Activated CD8-positive, alpha-beta memory T cell treated with anti-CD3 and anti-CD28 coated beads for 4 hours (primary cell): ENCODE measurements at places on chromosomes 2 and 18.

DNA sequence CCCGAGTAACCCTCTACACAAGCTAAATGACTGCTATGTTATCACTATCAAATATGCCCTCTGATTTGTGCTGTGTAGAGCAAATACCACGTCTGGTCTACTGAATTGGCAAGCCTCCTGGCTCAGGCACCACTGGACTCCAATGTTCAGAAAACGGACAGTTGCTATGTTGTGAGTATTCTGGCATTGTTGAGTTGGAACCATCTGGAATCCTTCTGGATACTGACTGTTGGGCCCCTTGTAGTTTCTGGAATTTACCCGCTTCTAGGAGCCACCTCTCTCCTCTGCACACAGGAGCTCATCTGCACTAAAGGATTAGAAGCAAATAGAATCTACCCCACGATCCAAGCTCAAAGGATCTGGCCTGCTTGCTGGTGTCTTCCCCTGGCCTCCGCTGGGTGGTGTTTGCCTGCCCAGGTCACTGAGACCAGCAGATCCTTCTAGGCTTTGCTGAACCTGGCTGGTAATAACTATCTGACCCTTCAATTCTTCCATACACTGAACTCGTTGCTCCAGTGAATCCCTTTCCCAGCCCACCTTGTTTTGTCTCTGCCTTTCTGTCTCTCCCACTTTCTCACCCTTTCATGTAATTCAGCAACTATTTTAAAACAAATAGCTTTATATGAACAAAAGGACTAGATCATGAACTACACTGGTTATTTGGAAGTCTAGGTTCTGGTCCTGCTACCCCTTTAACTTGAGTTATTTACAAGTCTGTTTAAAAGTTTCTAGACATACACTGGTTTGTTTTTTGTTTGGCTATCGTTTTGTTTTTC is 2.1 kb upstream of the HAAO start:
- DNase-seq: no peak

DNA sequence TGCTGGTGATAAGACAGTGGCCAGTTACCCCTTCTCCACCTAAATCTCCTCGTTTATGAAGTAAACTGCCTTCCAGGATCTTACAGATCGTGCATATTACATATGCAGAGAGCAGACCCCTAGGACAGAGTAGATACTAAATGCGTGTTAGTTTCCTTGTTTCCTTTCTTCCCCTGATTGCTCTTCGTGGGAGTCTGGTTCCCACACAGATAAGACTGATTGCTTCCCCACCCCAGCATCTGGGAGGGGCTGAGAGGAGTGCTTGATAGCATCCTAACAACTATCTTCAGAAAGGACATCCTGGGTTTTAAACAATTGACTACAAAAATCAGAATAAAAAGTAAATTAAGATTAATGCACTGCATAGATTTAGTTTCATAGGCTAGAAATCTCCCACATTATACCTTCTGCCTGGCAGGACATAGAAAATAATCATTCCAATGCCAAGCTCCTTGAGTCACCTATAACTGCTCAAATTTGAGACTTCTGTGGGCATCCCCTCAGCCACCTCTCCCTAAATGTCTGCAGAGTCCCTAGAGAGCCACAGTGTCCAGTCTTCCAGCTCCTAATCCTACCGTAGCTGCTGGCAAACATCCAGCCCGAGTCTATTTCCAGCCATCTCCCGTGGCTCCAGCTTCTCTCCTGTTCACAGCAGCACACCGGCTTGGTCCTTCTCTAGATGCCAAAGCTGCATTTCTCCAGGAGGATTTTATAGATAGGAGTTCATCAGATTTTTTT is 128.3 kb downstream of the LRRC30 start:
- no peak for DNase-seq

DNA sequence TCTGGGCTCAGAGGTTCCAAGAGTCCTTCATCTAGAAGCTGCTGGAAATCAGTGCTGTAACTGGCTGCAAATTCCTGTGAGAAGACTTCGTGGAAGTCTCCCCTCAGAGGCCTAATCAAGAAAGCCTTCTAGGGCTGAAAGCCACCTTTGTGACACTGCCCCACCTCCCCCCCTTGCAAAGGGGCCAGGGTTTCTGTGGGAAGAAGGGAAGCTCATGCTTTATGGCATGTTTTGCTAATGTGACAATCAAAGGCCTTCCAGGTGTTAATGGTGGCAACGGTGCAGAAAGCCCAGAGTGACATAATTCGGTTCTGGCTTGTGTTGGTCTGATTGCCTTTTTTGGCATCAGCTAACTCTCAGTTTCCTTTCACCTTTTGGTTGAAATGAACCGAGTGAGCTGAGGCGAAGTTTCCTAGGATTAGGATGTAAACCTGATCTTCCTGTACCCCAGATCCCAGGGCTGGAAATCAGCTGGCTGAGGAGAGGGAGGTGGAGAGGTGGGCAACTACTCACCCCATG is 126.9 kb upstream of the TRIB2 start:
- DNase-seq: no peak

DNA sequence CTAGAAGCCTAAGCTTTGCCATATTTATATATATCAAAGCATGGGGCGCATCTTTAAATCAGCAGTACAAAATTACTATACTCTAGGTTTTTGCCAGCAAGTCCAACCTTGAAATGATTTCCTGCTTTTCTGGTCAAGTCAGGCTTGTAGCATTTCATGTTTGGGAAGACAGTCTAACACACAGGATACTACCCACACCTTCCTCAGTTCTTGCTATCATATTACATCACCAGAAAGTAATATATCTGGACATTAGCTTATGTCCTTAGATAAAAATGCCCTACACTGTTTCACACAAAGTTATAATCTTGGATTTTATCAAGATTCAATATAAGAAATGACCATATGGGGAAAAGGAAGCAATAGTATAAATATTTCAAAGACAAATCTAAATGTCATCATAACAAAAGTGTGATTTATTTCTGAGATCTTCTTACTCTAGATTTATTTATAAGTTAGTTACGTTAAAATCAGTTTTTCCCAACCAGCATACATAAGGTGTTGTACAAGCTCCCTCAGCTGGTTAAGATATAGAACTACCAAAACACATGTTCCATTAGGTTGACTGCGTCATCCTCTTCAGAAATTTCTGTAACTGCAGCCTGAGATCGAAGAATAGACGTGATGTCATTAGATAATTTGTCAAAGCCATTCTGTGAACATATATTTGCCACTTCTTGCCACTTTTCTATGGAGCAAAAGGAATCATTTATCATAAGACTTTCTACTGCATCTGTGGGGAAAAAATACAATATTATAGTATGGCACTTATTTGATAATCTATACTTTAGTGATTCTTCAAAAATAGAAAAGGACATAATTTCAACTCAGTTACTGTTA is 56.6 kb downstream of the CLHC1 start:
- no peak for DNase-seq

DNA sequence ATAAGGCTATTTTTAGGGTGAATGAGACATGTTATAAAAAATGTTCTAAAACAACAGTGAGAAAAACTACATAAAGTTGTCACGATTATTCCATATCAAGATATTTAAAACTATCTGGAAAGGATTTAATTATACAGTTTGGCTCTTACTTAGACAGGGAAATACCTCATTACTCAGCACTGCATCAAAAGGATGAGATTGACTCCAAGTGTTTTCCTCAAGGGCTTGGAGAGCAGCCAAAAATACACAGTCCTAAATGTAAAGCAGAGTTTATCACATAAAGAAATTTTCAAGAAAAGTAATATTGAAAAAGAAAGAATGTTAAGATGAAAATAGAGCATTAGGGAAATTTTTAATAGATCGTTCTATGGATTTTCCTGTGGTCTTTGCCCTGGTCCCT is 285.5 kb upstream of the NETO1 start:
- no peak for DNase-seq

DNA sequence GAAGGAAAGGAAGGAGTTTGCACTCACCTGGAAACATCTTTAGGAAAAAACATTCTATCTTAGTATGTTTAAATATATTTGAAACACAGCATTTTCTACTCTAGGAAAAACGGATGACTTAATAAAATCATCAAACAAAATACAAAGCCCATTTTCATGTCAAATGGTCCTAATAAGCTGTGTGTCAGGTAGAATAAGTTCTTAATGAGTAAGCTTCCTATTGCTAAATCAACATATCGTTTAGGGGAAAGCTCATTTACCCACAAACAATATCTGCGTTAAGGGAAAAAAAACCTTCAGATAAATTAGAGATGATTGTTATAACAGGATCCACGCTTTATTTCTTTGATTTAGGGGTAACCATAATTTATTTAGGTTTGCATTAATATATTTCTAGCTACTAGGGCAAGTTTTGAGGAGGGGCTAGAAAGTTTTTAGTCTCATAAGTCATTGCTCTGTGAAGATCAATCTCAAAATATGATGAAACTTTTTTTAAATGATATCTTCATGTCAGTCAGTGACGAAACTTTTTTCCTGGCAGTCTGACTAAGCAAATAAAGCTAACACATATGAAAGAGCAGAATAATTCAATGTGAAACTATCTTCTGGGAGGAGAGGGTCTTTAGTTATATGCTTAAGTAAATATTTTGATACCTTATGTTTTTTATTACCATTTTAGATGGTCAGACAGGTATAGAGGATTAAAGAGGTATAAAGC is 147.1 kb downstream of the WDSUB1 start:
- no peak for DNase-seq

- DNase-seq: no peak
These were observed 250.5 kb downstream of the HDAC4 start for GRCh38 chr2:239150125-239151011.

GRCh38 chr2:165369898-165370296 is 99.6 kb upstream of the CSRNP3 start:
- no peak for DNase-seq

- no peak for DNase-seq
These were observed 92.6 kb upstream of the KCNE4 start for GRCh38 chr2:222959358-222959757.

DNA sequence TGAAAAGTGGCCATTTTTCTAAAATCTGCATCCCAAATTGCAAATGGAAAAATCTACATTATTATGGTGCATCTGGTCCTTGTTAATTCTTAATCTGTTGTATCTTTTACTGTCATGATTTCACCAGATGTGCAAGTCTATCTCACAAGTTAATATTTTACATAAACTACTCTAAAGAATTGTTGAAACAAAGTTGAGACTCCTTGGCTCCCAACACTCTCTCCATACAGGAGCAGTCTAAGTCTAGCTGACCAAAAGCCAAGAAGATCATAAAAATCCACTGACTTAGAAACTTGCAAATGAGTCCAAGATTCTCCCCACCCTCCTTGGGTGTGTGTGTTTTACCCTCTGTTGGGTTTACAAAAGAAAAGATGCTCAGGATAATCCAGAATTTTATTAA is 85.1 kb downstream of the NCKAP5 start:
- DNase-seq: no peak

GRCh38 chr18:37270038-37270665 is 295.4 kb downstream of the CELF4 start:
- DNase-seq: no peak

- no peak for DNase-seq
These were observed 27.5 kb upstream of the POLE4 start for GRCh38 chr2:74930811-74931486.

DNA sequence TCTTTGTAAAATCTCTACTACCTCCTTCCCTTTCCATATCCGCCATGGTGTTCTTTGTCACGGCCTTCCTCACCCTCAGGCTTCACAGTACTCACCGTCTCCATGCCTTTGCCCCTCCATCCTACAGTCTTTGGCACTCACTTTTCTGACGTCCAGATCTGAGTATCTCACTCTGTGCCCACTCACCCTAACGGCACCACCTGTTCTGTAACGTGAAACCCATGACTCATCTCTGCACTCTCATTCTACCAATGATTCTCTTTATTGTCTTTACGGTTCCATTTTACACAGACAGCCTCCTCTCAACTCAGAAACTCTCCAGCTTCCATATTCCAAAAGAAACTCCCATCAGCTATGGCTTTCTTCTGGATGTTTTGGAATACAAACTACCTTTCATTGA is 56.7 kb downstream of the NETO1 start:
- DNase-seq: no peak

GRCh38 chr2:230714136-230714480 is 1.5 kb downstream of the CAB39 start:
- no peak for DNase-seq

DNA sequence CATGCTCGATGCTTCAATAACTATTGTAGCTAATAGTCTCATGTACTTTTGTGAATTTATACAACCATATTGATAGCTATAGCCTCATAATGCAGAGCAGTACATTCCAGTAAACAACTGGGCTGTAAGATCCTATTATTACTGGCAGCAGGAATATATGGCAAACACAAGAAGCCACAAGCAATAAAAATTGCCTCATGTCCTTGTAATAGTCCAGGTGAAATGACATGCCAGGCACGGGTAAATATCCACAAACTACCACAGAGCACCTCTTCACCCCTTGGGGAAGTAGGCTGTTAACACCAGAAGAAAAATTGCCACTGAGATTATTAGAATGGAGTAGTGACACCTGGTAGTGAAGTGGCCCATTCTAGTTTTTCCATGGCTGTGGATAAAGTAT is 158.3 kb downstream of the MTX2 start:
- DNase-seq: no peak

- no peak for DNase-seq
These were observed 448.3 kb downstream of the CDH2 start for GRCh38 chr18:27728659-27729058.

- DNase-seq: no peak
These were observed 178.3 kb upstream of the HDAC4 start for GRCh38 chr2:239579081-239579480.

- DNase-seq: no peak
These were observed 395.6 kb upstream of the TRIB2 start for GRCh38 chr2:12320991-12321641.

GRCh38 chr18:41391616-41392595 is 563.1 kb upstream of the PIK3C3 start:
- no peak for DNase-seq

DNA sequence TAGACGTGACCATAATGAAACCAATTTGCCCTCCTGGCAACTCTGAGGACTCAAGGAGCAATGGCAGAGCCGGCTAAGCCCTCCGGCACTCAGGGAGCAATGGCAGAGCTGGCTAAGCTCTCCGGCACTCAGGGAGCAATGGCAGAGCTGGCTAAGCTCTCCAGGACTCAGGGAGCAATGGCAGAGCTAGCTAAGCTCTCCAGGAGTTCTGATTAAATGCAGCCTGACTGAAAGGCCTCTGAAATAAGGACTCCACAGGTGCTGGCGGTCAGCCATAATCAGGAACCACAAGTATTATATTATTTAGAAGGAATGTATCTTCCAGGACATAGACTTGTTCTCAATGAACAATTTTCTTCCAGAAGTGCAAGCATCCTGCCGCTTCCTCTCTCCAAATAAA is 65.2 kb downstream of the C2orf76 start:
- DNase-seq: no peak

GRCh38 chr2:43032213-43033015 is 194.0 kb downstream of the ZFP36L2 start:
- DNase-seq: no peak

DNA sequence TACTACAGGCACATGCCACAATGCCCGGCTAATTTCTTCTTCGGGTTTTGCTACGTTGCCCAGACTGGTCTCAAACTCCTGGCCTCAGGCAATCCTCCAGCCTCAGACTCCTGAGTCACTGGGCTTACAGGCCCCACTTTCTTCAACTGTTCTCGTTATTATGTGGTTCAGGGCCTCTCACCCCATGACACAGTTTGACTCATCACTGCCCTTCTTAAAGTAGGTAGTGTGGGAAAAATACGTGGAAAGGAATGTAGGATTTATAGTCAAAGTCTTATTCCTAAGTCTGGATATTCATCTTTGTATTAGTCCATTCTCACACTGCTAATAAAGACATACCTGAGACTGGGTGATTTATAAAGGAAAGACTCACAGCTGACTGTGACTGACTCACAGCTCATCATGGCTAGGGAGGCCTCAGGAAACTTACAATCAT is 19.4 kb downstream of the CENPA start:
- DNase-seq: no peak

- no peak for DNase-seq
These were observed 165.6 kb downstream of the SMAD7 start for GRCh38 chr18:48785091-48785614.
